Amniotic epithelial cell (primary cell): ENCODE measurements at places on chromosomes 16 and 17.

DNA sequence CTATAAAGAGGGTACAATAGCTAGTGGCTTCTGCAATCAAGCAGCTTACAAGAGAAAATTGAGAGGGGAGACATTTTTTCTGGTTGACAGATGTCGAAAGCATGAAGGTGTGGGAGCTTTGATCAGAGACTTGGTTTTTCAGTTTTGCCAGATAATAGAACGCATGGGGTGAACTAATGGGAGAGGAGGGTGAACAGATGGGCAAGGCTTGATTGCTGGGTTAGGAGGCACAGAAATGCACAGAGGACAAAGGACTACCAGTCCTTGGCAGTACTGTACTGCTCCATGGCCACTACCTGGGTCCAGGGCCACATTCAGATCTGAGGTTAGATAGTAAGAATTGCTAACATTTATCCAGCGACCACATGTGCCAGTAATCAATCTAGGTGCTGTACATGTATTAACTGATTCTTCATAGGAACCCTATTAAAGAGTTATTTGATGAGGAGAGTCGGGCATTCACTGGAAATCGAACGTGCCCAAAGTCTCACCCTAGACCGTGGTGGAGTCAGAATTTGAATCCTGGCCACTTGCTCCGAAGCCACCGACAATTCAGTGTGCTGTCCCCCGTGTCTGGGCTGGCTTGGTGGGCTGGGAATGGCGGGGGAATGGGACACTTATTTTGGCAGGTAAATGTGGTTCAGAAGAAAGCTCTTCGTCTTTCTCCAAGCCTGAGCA, 873 bp upstream of the KSR1 start:
- DNase-seq, result no peak

GRCh38 chr17:35342276-35342675, 31.1 kb downstream of the SLFN11 start:
- DNase-seq, result no peak

- DNase-seq, result no peak
Measured at GRCh38 chr16:78593352-78593751, 493.9 kb downstream of the WWOX start.

GRCh38 chr16:50939356-50939755, 197.5 kb downstream of the CYLD start:
- DNase-seq, result no peak
